NCI-H1436 (cell line): ENCODE measurements at places on chromosomes 3 and 15.

DNA sequence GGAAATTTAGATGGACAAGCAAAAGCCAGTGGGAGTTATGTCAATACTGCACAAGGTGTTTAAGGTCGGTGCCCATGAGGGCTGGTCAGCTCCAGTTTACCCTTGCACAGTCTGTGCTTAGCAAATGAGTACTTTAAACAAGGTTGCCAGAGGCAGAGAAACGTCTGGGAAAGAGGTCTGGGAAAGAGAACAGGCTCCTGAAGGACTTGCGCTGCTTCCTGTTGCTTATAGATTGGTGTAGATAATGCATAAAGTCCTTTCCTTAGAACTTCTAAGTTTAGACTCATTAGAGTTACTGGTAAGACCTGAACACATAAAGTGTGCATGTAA, 162.6 kb upstream of the P2RY1 start:
- no peak for DNase-seq

GRCh38 chr15:100528833-100529428, at the start of gene CERS3:
TSS of gene CERS3 (minus strand) at chr15:100528950. CDS start at chr15:100501849, 27,101 bp downstream.
- no peak for DNase-seq

DNA sequence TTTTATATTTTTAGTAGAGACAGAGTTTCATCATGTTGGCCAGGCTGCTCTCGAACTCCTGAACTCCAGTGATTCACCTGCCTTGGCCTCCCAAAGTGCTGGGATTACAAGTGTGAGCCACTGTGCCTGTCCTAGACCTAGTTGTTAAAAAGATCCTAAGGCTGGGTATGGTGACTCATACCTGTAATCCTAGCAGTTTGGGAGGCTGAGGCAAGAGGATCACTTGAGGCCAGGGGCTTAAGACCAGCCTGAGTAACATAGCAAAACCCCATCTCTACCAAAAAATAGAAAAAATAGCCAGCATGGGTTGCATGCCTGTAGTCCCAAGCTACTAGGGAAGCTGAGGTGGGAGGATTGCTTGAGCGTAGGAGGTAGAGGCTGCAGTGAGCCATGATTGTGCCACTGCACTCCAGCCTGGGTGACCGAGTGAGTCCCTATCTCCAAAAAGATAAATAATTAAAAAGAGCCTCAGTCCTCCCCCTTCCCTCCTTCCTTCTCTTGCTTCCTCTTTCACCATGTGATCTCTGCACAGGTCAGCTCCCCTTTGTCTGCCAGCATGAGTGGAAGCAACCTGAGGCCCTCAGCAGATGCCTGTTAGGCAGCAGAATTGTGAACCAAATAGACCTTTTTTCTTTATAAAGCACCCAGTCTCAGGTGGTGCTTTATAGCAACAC, 9.8 kb upstream of the FNDC3B start:
- no peak for DNase-seq

GRCh38 chr3:172148241-172148640, 108.9 kb downstream of the FNDC3B start:
- DNase-seq, result no peak

- DNase-seq, result no peak
These were observed 152.2 kb upstream of the SLC2A2 start for GRCh38 chr3:171178714-171179113.

- DNase-seq, result no peak
These were observed 23.4 kb downstream of the NCBP2 start for GRCh38 chr3:196918968-196919367.

DNA sequence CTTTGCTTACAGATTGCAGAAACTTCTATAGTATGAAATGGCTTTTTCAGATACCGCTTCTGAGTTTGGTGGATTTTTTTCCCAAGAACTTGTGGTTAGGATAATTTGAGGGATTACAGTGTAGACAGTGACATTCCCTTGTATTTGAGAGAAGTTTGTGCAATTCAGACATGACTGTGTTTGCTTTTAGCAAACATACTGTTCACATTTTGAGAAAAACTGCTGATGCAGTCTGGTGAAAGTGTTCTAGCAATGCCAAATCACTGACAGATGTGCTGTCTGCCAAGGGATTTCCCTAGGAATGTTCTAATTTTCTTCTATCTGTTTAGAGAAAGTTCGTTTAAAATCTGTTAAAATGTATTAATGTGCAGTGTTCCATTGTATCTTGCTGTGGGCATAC, 652.6 kb downstream of the FHIT start:
- no peak for DNase-seq

DNA sequence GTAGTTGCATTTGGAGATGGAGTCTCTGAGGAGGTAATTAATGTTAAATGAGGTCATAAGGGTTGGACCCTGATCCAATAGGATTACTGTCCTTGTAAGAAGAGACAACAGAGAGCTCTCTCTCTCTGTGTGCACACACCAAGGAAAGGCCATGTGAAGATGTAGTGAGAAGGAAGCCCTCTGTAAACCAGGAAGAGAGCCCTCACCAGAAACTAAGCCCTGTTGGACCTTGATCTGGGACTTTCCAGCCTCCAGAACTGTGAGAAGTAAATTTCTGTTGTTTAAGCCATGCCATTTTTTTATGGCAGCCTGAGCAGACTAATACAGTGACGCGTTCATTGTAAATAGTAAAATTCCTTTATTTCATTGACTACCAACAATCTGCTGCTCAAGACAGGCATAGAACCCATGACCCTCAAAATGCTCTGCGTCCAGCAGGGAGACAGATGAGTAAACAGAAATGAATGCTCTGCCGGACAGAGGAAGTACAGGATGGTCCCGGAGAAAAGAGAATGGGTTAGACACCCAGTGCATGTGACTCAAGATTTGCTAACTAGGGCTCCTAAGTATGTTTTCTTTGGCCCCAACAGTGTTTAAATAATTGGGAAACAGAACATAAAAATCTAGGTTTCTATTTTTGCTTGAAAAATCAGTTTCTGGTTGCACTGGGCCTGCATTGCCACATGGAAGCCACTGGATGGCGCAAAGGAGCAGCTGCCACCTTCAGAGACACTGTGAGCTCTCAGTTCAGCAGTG, 37.9 kb upstream of the TNFAIP8L3 start:
- no peak for DNase-seq

- DNase-seq, result peak; percentile 44
These were observed at the start of gene SIDT1 for GRCh38 chr3:113531826-113532697. TSS of gene SIDT1 (plus strand) at chr3:113532555. CDS start at chr3:113533022, 467 bp downstream.

GRCh38 chr3:141487521-141488252, 860 bp downstream of the RASA2 start:
- DNase-seq, result peak; percentile 92

DNA sequence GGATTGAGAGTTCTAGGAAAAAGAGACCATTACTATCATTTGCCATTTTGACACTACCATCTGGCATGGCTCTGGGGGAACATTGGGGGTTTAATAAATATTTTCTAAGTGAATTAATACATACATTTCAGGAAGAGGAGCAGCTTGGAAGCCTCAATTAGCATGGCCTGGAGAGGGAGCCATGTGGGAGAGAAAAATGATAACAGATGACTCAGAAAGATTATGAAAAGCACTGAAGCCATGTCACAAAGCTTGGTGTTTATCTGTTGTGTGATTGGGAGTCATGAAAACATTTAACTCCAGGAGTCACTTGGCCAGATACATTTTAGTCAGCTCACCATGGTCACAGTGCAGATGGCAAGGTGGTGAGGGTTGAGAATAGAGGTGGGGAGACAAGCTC, 121.0 kb downstream of the SSR3 start:
- DNase-seq, result no peak

DNA sequence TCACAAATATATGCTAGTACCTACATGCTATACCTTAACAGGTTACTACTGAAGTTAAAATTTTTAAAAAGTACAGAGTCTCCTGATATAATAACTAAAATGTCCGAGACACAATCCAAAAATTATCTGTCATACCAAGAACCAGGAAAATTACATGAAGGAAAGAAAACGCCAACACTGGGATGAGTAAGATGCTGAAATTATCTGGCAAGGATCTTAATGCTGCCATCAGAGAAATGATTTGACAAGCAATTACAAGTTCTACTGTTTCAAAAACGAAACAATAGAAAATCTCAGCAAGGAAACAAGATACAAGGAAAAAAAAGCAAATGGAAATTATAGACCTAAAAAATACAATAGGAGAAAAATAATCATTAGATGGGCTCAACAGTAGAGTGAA, 92.5 kb downstream of the UBE3A start:
- no peak for DNase-seq
